ENCODE measurements at places on chromosomes 6 and 20.

- no peak for DNase-seq
Observed at GRCh38 chr6:44657206-44657819, 269.8 kb downstream of the CDC5L start.

DNA sequence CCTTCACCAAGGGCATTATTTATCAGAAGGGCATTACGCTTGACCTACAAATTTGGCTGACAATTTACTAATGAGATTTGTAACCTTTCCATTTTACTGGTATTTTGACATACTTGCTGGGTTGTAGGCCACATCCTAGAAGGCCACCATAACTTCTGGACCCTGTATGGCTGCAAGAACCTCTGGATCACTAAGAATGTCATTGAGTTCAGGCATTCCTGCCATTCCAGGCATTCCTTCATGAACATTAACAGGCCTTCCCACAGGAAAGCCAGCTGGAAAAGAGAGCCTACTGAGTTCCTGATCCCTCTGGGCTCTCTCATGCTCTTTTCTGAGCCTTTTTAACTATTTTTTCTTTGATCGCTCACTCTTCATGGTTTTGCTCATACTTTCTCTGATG lies 28.4 kb upstream of the SLC35A1 start:
- DNase-seq, result no peak

- DNase-seq, result no peak
Observed at GRCh38 chr6:36068012-36068392, 40.4 kb downstream of the MAPK14 start.

DNA sequence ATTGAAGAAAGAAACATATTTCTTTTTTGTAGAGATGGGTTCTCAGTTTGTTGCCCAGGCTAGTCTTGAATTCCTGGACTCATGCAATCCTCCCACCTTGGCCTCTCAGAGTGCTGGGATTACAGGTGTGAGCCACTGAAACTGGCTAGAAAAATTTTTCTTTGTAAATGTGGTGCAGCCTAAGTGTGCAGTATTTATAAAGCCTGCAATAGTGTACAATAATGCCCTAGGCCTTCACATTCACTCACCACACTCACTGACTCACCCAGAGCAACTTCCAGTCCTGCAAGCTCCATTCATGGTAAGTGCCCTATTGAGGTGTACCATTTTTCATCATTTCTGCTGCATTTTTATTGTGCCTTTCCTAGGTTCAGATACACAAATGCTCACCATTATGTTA lies 31.4 kb downstream of the NHSL1 start:
- no peak for DNase-seq

- DNase-seq, result no peak
Observed at GRCh38 chr6:141906569-141907080, 226.1 kb upstream of the GJE1 start.

DNA sequence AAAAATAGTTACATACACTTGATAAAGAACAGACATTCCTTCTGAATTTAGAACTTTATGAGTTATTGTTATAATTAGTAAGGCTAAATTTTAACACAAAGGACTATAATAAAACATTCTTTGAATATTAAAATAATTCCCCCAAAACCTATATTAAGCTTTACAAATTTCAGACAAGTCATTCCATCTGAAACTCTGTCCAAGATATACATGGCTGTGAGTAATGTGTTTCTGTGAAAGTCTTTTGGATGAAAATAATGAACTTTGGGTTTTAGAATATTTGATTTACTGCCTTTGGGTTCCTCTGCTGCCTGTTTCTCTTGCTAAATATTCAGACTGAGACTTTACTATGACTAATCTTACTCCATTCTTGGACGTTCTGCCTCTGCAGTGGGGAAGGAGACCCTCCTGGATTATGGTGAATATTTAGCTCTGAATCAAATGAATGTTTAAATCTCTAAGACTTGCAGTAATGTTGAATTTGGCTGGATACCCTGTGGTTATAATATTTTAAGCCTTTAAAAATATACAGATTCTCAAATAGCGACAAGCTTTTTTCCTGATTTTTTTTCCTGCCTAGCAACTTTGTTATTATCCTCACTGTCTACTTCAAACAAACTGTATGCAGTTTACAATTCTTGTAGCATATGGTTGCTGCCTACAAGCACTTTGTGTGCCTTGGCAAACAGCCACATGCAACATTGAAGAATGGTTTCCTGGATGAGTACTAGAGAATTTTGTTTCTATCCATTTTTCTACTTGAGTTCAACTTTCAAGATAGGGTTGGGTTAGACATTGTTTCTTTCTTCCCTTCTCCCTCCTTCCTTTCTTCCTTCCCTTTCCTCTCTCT lies 51.4 kb downstream of the TXLNB start:
- no peak for DNase-seq

- no peak for DNase-seq
Observed at GRCh38 chr20:36253036-36253435, 16.8 kb downstream of the AAR2 start.

- no peak for DNase-seq
Observed at GRCh38 chr6:147852772-147853171, 344.3 kb downstream of the SAMD5 start.

GRCh38 chr6:133609415-133610226 lies 279.3 kb upstream of the TCF21 start:
- no peak for DNase-seq

DNA sequence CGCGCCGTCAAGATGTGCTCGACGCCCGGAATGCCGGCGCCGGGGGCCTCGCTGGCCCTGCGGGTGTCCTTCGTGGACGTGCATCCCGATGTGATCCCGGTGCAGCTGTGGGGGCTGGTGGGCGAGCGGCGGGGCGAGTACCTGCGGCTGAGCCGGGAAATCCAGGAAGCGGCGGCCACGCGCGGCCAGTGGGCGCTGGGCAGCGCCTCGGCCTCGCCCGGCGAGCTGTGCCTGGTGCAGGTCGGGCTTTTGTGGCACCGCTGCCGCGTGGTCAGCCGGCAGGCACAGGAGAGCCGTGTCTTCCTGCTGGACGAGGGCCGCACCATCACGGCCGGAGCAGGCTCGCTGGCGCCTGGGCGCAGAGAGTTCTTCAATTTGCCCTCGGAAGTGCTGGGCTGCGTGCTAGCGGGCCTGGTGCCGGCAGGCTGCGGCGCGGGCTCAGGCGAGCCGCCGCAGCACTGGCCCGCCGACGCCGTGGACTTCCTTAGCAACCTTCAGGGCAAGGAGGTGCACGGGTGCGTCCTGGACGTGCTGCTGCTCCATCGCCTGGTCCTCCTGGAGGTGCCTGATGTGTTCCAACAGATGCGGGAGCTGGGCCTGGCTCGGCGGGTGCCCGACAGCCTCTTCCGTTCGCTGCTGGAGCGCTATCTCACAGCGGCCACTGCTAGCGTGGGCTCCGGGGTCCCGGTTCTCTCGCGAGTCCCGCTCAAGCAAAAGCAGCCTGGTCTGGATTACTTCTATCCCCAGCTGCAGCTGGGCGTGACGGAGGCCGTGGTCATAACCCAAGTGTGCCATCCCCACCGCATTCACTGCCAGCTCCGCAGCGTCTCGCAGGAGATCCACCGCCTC lies 656 bp downstream of the TDRD6 start:
- DNase-seq, result no peak

DNA sequence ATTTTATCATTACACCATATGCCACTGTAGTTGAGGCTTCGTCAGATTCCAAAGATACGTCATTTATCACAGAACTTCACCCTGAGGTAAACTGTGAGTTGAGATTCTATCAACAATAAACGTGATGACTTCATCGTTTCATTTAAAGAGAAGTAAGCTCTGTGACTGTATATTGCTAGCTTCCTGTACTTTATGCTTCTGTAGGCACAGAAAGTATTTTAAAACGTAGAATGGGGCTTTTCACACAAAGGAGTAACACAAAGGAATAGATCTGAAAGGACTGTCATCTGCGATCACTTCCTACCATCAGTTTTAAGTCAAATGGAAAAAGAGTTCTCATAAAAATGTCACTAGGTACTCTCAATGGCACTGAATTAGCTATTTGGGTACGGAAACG lies 234.4 kb upstream of the MCHR2 start:
- DNase-seq, result no peak

- no peak for DNase-seq
Observed at GRCh38 chr6:36104836-36105235, 25.5 kb upstream of the MAPK13 start.

- no peak for DNase-seq
Observed at GRCh38 chr20:52132337-52132736, 59.2 kb downstream of the ZFP64 start.

DNA sequence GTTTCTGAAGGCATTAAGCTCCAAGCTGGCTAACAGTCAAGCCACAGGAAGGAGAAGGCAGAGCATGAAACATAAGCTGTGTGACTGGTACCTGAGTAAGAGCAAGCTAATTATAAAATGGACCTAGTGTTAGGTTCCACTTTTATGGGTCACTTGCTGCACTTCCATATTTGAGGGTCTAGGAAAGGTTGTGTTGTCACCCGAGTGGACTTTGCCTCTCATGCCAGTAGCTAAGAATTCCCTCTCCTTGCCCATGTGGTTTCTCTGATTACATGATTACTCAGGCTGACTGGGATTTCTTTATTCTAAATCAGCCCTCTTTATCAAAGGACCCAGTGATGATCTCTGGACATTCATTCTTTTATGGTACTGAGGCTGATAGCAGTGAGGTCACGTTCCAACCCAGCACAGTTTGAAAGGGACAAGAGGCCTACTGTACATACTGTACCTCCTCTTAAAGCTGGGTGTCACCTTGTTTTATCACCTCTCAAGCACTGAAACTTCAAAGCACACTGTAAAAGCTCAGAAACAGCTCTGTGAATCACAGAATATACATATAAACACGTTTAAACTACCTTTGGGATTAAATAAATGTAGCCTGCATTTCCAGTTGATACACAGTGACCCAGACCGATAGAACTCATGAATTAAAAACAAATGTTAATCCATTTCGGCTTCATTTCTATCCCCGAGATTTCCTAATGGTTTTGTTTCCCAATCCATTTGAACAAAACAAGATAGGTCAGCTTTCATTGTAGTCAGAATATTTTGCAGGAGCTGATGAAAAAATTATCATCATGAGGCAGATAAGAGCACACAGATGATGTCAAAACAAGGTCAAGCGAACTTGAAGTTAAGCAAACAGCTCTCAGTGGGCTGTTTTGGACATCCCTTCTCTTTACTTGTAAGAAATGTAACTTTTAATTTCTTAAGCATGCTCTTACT lies 96.5 kb downstream of the ALDH8A1 start:
- DNase-seq, result no peak
